ENCODE measurements at places on chromosomes 11 and 22. TPM values are rescaled to one million over a fixed set of nuclear protein-coding genes. Genes with fewer than 3 reads are reported as not detected.

The SAA2 gene
- not detected for polyA plus RNA-seq

The PRODH gene
- polyA plus RNA-seq, result 13.5 TPM

DNA sequence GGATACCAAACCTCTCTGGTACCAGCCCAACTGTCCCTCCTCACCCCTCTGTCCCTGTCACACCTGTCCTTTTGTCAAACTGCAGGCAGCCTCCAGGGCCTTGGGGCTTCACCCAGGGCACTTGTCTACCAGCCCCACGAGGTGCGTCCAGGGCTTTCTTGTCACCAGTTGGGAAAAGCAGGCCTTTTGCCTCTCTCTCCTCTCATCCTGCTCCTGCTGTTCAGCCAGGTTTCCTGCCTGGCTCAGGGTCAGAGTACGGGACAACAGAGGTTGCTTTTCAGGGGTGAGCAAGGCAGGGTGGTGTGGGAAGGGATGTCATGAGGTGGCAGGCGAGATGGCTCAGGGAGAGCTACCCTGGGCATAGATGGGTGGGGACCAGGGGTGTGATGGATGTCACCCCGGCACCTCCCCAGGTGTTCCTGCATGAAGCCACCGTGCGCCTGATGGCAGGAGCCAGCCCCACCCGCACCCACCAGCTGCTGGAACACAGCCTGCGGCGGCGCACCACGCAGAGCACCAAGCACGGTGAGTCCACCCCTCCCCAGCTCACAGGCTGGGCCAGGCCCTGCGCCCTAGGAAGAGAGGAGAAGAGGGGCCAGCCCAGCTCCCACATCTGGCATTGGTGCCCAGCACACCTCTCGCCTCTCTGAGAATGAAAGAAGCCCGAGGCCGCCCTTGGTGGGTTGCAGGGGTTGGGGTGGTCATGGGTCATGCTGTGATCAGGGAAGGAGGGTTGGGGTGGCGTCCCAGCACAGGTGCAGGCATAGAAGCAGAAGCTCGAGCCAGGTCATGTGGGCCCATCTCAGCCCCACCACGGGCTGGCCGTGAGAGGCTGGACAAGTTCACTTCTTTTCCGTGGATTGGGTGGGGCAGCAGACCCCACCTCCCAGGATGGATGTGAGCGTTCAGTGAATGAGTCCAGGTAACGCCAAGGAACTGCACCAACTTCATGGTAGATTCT lies 10.1 kb downstream of the SHISA8 start:
- no peak for DNase-seq

DNA sequence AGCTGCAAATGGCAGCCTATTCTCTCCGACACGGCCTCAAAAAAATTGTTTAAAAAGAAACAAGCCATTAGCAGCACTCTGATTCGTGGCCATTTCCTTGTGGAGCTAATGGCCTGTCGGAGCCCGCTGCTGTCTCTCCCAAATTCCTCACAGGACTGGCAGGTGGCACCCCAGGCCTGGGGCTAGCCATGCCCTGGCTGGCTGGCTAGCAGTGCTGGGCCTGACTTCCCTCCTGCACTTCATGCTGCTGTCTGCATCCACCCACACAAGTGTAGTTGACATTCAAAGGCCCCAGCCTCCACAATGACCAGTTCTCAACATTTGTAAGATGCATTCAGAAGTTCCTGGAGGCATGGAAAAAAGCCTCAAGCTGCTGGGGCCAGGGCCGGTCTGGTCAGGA lies 61.5 kb downstream of the SMCO4 start:
- no peak for DNase-seq

DNA sequence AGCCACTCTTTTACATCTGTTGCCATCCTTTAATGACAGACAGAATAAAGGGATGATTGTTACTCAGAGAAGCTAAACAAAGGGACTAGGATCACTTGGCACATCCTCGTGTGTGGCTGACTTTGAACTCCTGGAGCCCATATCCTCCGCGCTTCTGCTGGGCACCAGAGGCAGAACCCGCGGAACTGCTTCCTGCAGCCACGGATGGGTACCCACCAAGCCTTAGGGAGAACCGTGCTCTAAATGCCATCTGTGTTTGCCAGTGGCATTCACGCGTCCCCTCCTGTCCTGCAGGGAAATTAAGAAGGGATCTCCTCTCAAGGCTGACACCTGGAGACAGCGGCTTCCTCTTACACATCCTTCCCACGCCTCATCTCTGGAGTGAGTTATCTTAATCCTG lies 294.4 kb downstream of the NTM start:
- DNase-seq, result no peak

DNA sequence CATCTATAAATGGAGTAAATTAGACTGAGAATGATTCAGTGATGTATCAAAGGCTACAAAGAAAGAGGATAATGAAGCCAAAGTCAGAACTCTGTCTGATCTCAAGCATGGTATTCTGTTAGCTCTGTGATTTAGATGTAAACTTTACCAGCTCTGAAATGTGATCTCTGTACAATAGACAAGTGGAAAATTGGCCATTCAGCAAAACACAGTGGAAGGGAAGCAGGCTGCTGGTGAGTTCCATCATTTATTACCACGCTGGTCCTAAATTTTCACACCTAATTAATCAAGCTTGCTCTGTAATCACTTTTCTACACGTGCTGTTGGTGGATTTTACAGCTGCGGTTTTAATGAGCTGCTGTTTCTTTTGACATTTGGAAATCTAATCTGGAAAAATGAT lies 145.1 kb upstream of the OPCML start:
- no peak for DNase-seq

The OR8G1 gene
- polyA plus RNA-seq, result not detected

GRCh38 chr11:8268530-8269400 lies 5.1 kb upstream of the LMO1 start:
- DNase-seq, result no peak

DNA sequence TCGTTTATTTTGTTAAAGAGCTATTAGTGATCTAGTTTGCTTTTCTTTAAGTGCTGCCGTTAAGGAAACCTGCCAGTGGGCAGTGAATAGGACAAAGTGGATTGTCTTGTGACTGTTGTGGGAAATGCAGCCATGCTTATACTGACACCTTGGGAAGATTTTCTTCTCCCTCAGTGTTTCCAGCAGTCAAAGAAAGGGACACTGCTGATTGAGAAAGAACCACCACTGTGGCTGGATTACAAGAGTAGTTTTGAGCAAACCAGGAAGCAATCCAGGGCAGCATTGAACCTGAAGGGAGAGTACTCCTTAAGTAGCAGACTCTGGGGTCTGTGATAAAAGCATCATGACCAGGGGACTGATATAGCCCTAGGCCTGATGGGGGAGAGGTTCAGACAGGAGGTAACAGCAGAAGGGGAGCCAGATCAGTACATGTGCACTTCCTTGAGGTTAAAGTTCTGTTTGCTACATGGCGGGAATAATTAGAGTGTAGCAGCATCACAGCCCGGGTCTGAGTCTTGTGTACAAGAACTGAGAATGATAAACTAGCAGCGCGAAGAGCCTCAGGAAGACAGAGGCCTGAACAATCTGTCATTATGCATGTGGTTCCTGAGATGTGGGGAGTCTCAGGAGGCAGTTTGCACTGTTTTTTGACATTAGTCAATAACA lies 167.8 kb downstream of the C11orf91 start:
- no peak for DNase-seq

- no peak for DNase-seq
Observed at GRCh38 chr11:111932611-111932950, 4.6 kb upstream of the DIXDC1 start.

The SLC22A25 gene
- polyA plus RNA-seq, result not detected

The SYT8 gene
- not detected for polyA plus RNA-seq

DNA sequence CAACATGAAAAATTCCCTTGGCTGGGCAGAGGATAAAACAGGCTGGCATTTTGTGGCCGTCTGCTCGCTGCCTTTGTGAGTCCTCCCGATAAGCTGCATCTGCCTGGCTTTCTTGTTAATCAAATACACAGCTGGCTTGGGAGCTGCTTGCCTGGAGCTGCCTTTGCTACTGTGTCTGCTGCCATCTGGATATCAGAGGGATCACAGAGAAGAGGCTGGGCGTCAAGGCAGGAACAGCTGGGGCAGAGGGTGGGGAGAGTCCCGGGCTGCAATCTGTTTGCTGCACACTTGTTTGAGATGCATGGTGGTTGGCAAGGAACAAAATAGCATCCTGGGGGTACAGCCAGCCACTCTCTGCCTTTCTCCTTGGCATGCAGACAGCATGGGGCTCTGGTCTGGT lies 36.0 kb downstream of the COMMD9 start:
- no peak for DNase-seq

- DNase-seq, result no peak
Observed at GRCh38 chr11:118142809-118143208, 9.8 kb downstream of the SCN4B start.

GRCh38 chr11:45590743-45591142 lies 74.7 kb downstream of the CHST1 start:
- DNase-seq, result no peak

GRCh38 chr11:123560006-123560405 lies 94.4 kb downstream of the SCN3B start:
- DNase-seq, result peak; percentile 51

The HEPHL1 gene
- polyA plus RNA-seq, result 0.14 TPM

GRCh38 chr11:47186700-47187695 lies 764 bp upstream of the PACSIN3 start:
- no peak for DNase-seq

The GAB4 gene
- not detected for polyA plus RNA-seq

DNA sequence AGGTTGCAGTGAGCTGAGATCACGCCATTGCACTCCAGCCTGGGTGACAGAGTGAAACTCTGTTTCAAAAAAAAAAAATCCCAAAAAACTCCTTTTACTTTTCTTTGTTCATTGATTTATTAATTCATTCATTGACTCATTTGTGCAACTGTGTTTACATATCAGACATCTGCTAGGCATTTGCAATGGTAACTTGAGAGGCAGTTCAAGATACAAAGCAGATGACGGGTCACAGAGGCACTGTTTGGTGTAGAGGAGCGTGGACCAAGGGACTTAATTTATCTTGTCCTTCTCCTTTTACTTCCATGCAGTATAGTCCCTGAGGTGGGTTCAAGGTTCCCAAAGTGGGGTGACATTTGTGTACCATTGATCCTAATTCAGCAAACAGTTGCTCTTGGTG lies 71.4 kb downstream of the KIAA1671 start:
- DNase-seq, result no peak

DNA sequence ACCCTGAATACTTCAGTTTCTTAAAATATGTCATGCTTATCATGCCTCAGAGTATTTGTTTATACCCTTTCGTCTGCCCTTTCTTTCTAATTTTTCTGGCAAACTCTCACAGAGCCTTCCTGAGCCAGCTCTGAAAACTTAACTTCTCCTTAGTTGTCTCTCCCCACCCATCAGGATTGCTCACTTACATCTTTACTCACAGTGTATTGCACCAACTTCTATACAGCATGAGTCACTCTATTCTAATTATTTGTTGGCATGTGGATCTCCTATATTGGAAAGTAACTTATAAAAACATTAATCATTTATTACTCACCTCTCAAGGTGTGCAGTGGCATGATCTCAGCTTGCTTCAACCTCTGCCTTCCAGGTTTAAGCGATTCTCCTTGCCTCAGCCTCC lies 114.9 kb downstream of the FANCF start:
- DNase-seq, result no peak

The PHF5A gene
- polyA plus RNA-seq, result 68.7 TPM

DNA sequence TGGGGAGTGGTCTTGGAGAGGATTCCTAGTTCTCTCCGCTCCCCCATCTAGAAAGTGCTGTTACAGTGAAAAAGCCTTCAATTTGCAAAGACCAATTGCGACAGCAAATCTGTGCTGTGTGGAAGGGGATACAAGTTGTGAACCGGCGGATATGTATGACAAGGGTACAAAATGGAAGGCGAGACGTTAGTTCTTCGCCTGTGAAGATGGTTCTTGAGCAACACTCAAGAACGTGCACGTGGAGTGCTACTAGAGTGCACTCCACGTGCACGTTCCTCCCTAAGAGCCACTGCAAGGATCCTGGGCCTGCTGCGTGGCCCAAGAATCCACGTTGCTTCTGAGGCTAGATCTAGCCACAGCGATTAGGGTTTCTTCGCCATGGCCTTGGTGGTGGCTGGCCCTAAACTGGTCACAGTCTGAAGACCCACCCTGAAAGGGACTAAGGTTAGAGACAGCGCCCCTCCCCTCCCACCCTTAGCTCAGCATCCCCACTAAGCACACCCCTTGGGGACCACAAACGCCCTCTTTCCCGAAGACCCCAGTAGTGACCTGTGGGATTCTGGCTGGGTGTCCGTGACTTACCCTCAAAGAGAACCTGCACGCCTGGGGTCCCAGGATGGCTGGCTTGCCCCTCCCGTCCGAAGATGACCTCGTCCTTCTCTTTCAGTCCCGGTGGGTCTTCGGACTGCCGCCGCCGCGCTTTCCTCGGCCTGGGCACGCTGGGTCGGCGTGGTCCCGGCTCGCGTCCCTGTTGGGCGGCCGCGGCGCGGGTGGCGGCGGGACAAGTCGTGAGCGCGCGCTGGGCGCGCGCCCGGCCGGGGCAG lies 519 bp upstream of the PDE3B start:
- no peak for DNase-seq

All from right renal cortex interstitium (tissue), 3 donors.